ENCODE measurements at places on chromosomes 3 and 15. TPM values are rescaled to one million over a fixed set of nuclear protein-coding genes. Genes with fewer than 3 reads are reported as not detected.

DNA sequence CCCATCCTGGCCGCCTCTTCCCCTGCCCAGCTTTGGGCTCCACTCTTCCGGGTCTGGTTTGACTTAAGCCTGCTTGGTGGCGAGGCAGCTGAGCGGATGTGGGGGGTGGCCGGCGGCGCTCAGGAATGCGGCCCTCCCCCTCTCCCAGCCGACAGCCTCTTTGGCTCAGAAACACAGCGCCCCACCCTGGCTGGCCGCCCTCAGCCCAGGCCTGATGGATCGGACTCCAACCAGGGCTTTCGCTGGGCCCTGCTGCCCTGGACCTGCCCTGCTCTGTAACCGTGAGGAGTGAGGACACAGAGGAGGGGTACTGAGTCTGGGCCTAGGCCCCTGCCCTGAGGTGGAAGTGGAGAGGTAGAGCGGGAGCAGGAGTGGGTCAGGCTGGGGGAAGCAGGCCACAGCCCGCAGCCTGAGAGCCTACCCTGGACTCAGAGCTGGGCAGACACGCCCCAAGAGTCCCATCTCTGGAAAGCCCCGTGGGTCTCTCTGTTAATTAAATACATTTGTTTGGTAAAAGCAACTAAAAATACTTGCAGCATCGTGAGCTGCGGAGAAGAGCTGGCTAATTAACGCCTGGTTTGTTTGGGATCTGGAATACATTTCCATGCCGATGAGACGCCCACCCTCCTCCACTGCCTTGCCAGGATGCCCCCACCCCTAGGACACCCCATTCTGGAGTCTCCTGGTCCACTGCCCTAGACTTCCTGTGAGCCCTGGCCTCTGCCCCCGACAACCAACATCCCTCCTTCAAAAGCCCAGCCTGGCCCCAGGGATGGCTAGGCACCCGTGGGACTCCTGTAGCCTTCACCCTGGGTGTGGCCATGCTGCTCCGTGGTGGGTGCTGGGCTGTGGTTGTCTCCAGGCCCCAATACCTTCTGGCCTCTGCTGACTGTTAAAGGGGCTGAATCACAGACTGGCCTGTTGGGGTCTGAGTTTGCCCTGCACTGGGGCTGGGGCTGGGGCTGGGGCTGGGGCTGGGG is 19.6 kb downstream of the PLXNA1 start:
- H3K4me3 ChIP-seq: no peak overlapping the region
- no peak for DNase-seq
- H3K36me3 ChIP-seq: no peaks in the 10 kb centered on the region
- H3K27ac ChIP-seq: no peak overlapping the region

DNA sequence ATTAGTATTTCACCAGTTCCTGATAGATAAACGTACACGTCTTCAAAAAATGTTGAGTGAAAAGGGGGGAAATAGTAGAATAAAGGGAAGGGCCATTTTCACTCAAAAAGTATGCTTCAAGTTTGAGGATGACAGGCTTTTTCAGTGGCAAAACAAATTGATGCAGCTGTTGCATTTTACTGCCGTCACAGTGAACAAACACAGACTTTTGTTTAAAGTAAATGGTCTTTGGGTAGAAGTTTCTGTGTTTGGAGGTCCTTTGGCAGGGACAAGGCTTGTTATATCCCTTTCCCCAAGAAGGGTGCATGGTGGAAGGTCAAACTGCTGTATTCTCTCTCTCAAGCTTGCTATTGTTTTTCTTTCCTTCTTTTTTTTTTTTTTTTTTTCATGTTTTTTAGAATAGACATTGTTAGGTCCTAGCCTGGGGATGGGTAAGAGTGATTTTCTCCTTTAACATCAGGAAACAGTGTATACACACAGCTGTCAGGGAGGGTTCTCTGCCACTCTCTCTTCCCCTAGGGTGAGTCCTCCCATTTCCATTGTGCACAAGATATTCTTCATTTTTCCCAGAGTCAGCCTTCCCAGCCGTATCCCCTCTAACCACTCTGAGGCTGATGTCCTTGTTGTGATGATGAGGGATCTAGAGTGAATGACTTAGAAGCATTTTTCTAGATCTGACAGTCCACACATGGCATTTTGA is 6.6 kb upstream of the SUCNR1 start:
- no peak for DNase-seq
- H3K4me1 ChIP-seq: peaks cover 6% of the 10 kb centered on the region
- peaks cover 9% of the 10 kb centered on the region for H3K27me3 ChIP-seq
- H3K27ac ChIP-seq: no peak overlapping the region

The TTC23 gene
- 0.61 TPM for total RNA-seq

DNA sequence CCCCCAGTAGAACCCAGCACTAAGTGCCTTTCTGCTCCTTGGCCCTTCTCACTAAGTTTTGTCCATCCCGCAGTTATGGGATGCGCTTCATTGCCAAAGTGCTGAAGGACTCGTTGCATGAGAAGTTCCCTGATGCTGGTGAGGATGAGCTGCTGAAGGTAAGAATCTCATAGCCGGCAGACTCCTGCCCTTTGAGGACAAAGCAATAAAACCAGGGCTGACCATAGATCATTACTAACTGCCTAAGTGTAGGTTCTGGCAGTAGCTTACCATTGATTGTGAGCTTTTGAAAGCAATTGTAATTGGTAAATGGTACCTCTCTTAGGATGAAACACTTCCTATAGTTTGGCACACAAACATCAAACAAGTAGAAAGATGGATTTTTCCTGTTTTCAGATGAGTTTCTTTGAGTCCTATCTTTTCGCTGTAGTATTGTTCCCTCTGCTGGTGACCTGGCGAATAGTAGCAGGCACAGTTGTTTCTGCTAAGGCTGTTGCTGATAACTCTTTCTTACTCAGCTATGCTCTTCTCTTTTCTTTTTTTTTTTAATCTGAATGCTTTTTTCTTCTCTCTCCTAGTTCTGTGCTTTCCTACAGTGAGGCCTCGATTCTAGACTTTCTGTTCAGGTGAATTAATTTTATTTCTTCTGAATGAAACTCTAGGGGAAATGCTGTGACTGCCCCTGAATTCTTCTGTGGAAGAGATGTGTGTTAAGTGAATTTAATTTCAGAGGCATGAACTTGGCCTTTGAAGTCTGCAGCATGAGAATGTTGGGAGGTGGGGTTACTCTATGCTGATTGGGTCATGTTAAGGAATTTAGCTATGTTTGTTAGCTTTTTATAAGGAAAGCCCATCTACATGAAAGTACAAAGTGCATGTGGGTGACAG is 47.4 kb upstream of the CRTC3 start:
- no peak overlapping the region for H3K4me3 ChIP-seq
- no peaks in the 10 kb centered on the region for H3K27me3 ChIP-seq
- no peak for DNase-seq
- no peak overlapping the region for H3K27ac ChIP-seq

GRCh38 chr3:67635806-67636205 is 18.6 kb downstream of the SUCLG2 start:
- no peak overlapping the region for H3K27ac ChIP-seq
- H3K4me1 ChIP-seq: peaks cover 14% of the 10 kb centered on the region
- no peaks in the 10 kb centered on the region for H3K27me3 ChIP-seq
- H3K36me3 ChIP-seq: peaks cover 48% of the 10 kb centered on the region
- no peak overlapping the region for H3K4me3 ChIP-seq

DNA sequence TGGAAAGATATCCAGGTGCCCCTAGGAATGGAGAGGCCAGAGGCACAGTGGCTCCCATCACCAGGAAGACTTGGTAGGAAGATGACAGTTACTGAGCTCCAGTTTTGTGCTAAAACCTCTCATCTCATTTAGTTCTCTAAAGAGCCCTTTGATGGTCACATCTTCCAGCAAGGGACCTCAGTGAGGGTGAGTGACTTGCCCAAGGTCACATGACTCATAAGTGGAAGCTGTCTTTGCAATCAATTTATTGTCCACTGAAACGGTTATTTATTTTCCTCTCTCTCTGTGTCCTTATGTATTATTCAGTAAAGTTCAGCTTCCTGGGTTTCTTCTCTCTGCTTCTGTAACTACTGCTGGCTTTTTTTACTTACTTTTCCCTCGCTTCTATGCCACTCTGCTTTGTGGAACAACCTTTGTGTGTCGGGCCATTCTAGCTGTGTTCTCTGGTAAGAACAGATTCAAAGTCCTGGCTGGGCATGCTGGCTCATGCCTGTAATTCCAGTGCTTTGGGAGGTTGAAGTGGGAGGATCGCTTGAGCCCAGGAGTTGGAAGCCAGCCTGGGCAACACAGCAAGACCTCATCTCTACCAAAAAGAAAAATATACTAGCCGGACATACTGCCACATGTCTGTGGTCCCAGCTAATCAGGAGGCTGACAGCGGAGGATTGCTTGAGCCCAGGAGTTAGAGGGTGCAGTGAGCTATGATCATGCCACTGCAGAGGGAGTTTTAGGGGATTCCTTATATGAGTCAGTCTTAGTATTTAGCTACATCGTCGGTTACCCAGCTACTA is 55.9 kb downstream of the PDIA5 start:
- no peaks in the 10 kb centered on the region for H3K27me3 ChIP-seq
- H3K4me1 ChIP-seq: peaks cover 2% of the 10 kb centered on the region
- no peaks in the 10 kb centered on the region for H3K36me3 ChIP-seq
- H3K4me3 ChIP-seq: no peak overlapping the region
- no peak for DNase-seq
- no peak overlapping the region for H3K27ac ChIP-seq

- peaks cover 2% of the 10 kb centered on the region for H3K27me3 ChIP-seq
- H3K4me3 ChIP-seq: no peak overlapping the region
- DNase-seq: no peak
- peaks cover 2% of the 10 kb centered on the region for H3K4me1 ChIP-seq
- H3K27ac ChIP-seq: no peak overlapping the region
- no peaks in the 10 kb centered on the region for H3K36me3 ChIP-seq
Measured at GRCh38 chr3:138396752-138397410, 37.5 kb upstream of the ESYT3 start.
